ENCODE measurements at places on chromosomes 3 and 15.
A peak's percentile ranks its signal among the peaks of the same experiment; 100 is the strongest.

GRCh38 chr15:59501597-59501996 lies 63.6 kb downstream of the FAM81A start:
- DNase-seq: no peak

GRCh38 chr3:44436181-44436580 lies 41.3 kb downstream of the ZNF445 start:
- no peak for DNase-seq

DNA sequence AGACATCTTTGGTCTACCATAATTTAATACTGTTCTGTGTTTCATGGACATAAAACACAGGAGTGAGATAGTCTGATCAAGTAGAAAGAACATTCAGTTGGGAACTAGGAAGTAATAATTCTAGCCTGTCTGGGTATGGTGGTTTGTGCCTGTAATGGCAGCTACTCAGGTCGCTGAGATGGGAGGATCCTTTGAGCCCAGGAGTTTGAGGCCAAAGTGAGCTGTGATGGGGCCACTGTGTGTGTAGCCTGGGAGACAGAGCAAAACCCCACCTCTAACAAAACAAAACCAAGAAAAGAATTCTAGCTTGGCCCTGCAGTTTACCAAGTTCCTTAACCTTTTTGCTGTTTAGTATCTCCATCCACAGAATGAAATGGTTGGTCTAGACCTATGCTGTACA lies 36.8 kb downstream of the KAT2B start:
- DNase-seq: no peak

DNA sequence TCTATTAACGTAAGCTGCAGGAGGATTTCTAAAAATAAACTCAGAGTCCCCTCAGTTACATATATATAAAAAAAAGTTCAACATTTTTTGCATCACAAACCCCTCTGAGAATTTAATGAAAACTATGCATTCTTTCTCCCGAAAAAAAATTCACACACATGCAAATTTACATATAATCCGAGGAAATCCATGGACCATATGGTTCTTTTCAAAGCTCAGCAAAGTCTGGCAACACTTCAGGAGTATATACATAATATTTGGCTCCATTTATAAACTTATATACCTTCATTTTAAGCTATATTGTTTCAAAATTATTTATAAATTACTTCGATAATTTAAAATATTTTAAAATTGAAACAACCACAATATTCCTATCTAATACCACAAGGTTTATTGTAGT lies 140.7 kb upstream of the PLXND1 start:
- no peak for DNase-seq

GRCh38 chr3:150469031-150469930 lies 61.2 kb downstream of the TSC22D2 start:
- DNase-seq: no peak

DNA sequence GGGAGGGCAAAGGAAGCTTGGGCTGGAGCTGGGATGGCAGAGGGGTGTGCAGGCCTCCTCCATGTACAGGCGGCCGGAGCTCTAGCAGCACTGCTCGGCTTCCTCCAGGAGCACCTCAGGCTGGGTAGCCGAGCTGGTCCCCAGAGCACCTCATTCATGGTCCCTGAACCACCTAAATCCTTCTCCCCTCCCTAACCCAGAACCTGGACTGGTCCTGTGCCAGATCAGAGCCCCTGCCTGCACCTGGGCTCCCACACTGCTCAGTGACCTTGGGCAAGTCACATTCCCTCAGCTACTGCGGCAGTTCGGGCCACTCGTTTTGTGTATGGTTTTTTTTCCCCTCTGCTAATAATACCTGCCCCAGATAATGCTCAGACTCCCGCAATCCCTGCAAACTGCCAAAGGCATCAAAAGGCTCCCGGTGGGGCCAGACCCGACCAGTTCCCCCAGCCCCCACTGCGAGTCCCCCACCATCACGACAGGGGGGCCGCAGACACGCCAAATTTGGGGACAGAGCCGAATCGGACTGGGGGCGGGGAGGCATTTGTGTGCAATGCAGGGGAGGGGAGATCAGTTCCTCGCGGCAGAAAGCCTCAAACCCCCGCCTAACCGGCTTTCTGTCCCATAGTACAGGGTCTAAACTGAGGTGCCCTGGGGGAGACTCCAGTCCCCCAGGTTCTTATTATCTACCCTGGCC lies 1.3 kb downstream of the SEMA7A start:
- DNase-seq: no peak

GRCh38 chr15:44147636-44148035 lies 47.4 kb downstream of the FRMD5 start:
- DNase-seq: no peak

GRCh38 chr15:74954515-74954914 lies 2.1 kb downstream of the RPP25 start:
- DNase-seq: no peak

DNA sequence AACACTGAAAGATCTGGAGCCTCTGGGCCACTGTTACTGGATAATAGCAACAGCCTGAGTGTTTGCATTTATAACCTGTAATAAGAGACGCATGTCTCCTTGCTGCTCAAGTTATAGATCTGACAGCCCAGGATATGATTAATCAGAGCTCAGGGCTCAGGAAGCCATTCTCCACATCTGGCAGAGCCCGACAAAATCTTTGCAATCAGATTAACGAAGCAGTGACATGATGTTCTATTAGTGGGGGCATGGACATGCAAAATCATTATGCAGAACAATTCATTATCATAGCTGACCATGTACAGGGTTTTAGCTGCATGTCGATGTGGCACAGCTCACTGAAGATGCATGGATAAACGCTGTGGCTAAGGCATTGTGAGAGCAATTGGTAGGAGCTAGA lies 730.3 kb downstream of the ZNF385D start:
- DNase-seq: no peak

GRCh38 chr3:75886971-75887526 lies 101.7 kb upstream of the ZNF717 start:
- DNase-seq: no peak

DNA sequence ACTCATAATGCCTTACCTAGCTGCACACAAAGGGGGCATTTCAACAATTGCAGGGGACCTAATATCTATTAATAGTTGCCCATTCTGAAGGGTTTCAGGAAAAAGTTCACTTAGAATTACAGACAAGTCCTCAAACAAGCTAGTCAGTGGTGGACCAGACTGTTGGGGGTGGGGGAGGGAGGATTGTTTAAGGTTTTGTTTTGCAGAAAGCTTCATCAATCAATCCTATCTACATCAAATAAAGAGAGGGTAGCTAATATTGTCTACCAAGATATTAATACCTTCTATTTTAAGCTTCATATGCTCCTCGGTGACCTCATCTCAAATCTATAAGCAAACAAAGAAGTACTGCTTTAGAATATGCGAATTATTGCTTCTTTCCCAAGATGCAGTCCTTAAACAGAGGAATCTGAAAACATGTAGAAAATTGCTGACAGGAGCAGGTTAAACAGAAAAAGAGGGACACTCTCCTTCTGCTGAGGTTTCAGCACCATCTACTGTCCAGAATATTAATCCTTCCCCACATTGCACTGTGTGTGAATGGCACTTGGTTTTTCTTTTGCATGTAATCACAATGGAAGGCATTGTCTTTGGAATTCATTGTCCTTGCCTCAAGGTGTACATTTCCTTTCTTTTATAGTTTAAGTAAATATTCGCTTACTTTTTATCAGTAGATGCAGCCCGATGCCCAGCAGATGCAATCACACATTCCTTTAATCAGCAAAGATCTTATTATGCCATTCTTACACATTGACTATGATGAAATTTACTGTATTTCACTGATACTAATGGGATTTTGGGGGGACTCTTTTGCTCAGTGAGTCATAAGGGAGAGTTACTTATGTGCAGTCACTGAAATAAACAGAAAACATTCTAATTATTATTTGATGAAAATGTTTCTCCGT lies 94.7 kb downstream of the IL5RA start:
- no peak for DNase-seq

GRCh38 chr3:178067721-178068120 lies 468.5 kb upstream of the KCNMB2 start:
- no peak for DNase-seq

DNA sequence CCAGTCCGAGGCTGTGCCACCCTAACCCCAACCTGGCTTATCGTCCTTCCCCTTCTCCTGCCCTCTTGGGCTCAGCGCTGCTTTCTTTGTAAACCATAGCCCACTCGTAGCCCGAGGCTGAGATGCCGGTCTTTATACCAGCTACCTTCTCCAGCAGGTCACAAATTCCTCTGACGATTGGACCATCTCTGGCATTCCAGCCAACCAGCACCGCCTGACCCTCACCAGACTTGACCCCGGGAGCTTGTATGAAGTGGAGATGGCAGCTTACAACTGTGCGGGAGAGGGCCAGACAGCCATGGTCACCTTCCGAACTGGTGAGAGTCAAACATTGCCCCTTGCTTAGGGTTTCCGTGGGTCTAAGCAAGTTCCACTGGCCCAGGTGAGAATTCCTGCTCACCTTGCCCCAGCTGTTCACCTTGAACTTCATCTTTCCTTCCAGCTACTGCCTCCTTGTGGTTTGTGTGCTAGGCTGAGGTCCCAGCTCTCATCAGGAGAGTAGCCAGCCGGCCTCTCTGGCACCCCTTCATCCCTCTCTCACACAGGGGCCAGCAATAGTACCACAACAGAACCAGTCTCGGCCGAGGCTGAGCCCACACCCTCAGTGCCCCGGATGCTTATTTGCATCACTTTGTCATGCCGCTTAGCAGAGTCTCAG lies 66.7 kb downstream of the BOC start:
- DNase-seq: no peak

DNA sequence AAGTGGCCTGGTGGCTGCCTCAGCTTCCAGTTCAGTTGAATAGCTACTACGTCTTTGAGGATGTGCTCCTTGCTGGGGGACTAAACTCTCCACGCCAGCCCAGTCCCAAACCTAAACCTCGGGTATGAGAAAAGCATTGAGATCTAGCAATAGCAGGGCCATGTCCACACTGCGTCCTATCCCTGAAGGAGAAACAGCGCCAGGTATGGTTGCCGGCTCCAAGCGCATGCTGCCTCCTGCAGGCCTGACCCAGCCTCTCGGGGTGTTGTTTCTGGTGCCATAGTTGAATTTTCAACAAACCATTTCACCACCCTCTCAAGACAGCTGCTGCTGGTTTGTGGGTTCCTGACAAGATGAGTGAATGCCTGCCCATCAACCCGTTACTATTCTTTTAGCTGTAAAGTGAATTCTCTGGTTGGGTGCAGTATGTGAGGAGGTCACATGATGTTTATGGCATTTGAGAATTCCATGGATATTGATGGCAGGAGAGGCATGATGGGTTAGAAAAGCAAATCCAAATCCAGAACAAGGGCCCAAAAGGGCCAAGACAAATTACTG lies 13.0 kb upstream of the SLC28A1 start:
- no peak for DNase-seq

DNA sequence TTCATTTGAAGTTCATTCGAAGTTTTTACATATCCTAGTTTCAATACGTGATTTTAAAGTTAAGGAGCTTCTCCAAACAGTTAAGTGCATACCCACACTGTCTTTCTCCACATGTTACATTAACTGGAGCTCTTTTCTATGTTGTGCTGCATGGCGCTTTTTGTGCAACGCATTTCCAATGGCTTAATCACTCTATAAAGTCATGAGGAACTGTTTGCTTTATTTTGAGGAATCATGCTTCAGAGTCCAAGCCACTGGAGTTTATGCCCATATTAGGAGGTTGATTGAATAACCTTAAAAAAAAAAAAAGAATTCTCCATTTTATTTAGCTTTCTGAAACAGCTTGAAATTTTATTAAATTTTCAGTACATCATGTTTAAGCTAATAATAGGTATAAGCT lies 109.4 kb upstream of the MBNL1 start:
- DNase-seq: no peak

DNA sequence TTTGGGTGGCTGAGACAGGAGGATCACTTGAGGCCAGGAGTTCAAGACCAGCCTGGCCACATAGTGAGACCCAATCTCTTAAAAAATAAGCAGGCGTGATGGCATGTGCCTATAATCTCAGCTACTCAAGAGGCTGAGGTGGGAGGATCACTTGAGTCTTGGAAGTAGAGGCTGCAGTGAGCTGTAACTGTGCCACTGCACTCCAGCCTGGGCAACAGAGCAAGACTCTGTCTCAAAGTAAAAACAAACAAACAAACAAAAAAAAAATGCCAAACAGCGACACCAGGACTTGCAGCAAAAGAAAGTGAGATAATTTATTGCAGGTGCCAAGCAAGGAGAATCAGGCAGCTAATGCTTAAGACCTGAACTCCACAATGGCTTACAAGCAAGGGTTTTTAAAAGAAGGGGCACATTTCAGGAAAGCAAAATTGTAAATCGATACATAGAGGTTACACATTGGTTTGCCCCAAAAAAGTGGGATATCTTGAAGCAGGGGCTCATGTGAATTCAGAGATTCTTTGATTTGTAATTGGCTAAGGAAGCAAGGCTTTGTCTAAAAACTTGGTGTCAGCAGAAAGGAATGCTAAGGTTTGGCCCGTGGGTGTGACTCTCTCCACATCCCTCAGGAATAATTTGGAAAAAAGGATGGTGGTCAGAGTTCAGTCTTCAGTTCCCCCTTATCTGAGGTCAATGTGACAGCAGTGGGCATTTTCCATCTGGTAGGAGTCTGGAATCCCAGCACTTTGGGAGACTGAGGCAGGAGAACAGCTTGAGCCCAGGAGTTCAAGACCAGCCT lies 5.2 kb upstream of the MPI start:
- DNase-seq: no peak

DNA sequence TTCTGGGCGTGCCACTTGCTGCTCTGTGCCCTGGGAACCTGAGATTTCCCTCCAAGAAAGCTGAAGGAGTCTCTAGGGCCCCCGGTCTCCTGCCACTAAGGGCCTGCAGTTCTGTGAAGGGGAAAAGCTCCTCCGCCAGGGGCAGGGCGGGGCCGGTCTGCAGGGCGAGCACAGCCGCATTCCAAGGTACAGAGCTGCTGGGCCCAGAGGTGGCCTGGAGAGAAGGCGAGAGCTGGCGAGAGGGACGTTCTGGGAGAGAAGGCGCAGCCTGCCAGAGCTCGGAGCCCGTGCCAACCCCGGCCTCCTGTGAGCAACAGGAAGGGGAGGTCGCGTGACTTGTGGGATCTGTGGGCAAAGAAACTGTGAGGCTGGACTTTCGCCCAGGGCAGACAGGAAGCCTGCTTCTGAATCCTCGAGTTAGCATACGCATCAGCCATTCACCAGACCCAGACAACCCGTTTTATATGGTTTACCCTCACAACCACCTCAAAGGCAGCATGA lies 500.4 kb downstream of the SHQ1 start:
- peak; percentile 19 for DNase-seq

DNA sequence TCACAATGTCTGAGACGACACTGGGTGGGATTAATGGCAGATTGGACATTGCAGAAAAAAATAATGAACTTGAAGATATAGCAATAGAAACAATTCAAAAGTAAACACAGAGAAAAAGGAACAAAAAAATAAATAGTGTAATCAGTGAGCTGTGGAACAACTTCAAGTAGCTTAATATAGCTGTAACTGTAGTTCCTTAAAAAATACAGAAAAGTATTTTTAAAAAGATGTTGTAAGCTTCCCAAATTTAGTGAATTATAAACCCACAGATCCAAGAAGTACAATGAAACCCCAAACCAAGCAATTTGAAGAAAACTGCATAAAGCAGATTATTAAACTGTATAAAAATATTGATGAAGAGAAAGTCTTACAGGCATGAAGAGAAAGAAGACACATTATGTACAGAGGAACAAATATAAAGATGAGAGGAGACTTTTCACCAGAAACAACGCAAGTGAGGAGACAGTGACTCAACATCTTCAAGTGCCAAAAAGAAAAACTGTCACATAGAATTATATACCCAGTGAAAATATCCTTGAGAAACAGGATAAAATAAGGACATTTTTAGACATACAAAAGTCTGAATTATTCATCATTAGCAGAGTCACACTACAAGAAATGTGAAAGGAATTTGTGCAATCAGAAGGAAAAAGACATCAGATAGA lies 176.4 kb downstream of the NFKBIZ start:
- no peak for DNase-seq

- DNase-seq: no peak
These were observed 937.3 kb downstream of the ROBO1 start for GRCh38 chr3:78830470-78830869.
